ENCODE measurements at places on chromosomes 16 and 17.

DNA sequence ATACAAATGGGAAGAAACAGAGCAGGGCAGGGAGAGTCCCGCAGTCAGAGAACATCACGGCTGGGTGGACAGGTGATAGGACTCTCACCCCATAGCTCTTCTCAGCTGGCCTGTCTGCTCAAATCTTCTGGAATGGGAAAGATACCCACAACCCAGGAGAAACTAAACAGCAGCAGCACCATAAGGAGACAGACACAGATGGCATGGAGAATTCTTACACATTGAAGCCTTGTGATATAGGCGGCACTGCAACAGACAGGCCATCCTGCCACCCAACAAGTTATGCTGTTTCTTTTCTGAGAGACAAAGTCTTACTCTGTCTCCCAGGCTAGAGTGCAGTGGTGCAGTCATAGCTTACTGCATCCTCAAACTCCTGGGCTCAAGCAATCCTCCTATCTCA lies 8.6 kb upstream of the ANKRD40CL start:
- DNase-seq, result no peak

DNA sequence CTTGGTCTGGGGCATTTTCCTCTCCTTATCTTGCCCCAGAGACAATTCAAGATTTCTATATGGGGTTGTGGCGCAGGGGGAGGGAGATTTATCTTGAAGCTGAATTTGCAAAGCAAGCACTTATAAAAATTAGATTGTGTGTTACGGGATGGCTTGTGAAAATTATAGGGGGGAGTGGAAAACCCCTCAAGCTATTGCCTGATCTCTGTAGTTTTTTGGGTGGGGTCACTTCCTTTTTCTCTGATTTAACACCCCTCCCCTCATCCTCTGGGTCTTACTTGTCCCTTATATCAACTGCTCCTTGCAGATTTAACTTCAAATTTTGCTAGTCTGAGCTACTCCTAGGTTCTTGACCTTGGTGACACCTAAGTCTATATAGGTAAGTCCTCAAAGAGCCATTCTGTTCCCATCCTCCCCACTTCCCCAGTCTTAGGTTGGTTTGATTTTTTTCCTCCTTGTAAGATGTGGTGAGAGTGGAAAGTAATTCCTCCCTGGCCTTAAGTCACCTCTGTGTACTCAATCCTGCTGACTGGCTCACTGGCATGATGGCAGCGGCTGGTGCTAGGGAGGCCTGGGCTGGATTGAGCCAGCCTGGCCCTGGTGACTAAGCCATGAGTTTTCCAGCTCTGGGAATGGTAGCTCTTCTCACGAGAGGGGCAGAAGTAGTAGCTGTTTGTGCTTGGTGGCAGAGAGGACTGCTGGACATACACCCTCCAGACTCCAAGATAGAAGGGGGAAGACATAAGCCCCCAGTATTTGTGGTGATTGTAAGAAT lies 2.3 kb downstream of the ARL4D start:
- no peak for DNase-seq

- DNase-seq, result no peak
Measured at GRCh38 chr16:51556694-51557340, 405.7 kb upstream of the SALL1 start.

- no peak for DNase-seq
Measured at GRCh38 chr16:57539072-57539796, 2.9 kb upstream of the CCDC102A start.

GRCh38 chr17:78774956-78775571 lies 7.0 kb downstream of the CYTH1 start:
- no peak for DNase-seq

Data from stimulated activated CD8-positive, alpha-beta memory T cell treated with anti-CD3 and anti-CD28 coated beads, Interleukin-7, amount 100 ng/mL, for 4 hours (primary cell).